ENCODE measurements at places on chromosomes 3 and 15.

DNA sequence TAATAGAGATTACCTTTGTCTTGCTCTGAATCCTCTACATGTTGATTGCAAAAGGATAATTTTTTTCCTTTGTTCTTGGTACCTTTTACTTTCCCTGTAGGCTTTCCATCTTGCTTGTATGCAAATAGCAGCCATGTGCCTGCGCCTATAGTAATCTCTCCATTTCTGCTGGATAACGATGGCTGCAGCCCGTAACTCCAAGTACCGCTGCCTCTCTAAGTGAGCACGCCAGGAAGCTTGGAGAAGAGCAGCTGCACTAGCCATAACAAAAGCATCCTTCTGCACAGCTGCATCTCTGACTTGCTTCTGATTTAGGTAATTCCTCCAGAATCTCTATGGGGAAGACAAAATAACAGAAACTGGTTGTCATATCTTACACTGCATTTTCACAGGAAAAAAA lies 89.3 kb downstream of the NR2E3 start:
- no peak for DNase-seq

GRCh38 chr3:50165910-50166538 lies 10.9 kb downstream of the SEMA3F start:
- peak; percentile 54 for DNase-seq

GRCh38 chr15:49265911-49266310 lies 95.9 kb downstream of the GALK2 start:
- DNase-seq, result no peak

- DNase-seq, result no peak
Observed at GRCh38 chr3:70064194-70064779, 64.8 kb downstream of the SAMMSON start.

DNA sequence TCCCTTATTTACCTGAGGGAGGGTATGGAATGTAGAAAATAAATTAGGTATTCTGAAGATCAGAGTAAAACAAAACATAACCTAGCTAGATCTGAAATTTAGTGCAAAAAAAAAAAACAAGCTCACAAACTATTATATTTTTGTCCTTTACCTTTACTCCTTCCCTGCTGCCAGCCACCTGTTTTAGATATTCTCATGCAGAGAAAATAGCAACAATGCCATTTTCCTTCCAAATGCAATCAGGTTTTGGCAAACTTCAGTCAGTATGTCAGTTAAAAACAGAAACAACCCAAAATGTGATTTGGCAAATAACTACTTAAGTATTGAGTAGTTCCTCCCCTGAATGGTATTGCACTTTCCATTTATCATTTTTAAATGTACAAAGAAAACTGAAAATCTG lies 35.8 kb downstream of the PEAK1 start:
- DNase-seq, result no peak

DNA sequence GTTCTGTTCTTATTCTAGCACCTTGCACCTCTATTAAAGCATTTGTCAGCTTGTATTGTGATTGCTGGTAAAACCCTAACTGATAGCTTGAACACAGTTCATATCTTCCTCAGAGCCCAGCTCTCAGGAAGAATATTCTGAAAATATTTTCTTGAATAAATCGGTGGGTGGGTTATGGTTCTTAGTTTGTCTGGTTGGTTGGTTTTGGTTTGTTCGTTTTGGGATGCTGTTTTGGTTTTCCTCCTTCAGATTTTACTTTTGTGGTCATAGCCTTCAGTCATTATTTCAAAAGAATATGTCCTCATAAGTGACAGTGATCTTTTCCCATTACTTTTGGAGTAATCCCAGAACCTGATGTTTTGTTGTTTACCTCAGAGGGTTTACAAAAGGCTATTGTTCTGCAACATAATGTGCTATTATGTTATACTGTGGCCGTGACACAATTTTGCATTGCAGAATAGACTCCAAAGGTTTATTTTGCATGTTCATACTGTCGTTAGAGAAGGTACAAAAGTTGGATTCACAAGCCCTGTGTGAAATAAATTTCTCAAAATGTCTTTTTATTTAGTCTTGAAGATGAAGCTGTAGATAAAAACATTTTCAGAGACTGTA lies 2.7 kb upstream of the TMEM87A start:
- no peak for DNase-seq

DNA sequence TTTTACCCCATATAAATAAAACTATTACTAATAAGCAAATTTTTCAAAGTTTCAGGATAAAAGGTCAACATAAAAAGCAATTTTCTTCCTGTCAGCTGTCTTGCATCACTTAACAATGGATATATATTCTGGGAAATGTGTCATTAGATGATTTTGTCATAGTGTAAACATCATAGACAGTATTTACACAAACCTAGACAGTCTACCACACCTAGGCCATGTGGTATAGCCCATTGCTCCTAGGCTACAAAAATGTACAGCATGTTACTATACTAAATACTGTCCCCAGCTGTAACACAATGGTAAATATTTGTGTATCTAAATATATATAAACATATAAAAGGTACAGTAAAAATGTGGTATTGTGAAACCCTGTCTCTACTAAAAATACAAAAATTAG lies 156.7 kb downstream of the ANO10 start:
- DNase-seq, result no peak

DNA sequence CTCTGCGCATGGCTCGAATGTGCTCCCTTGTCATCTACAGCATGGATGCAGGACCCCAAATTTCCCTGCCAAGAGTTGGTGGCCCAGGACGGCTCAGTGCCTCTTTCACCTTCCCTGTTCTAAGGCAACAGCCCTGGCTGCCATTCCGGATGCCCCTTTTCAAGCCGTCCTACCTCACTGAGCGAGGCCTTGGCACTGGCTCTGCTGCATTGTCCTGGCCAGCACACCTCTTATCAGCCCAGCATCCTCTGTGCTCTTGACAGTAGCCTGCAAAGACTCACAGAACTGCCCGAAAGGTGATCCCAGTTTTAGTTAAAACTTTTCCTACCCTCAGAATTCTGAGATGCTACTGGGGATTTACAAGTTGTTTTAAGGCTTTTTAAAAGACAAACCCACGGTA lies 122.0 kb downstream of the MECOM start:
- peak; percentile 47 for DNase-seq

DNA sequence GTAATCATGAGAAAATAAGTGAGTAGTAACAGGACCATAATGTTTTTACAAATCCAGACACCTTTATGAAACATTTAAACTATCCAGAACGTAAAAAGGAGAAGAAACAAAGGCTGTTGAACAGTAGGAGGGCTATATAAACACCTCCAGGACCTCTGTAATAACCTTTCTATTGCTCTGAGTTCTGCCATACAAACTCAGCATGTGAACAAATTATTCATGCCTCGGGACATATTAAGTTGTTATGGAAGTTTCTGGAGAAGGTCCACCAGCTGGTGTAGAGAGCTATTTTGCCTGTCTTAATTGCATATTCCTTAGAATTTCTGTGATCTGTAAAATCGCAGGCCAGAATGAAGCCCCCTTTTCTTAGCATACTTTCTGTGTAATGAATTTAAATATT lies 256.3 kb downstream of the UBE2E2 start:
- DNase-seq, result no peak

GRCh38 chr15:63362196-63362595 lies 19.4 kb downstream of the CA12 start:
- peak; percentile 67 for DNase-seq

GRCh38 chr15:68256675-68257450 lies 20.7 kb upstream of the FEM1B start:
- peak; percentile 95 for DNase-seq

GRCh38 chr3:45355351-45355750 lies 33.0 kb upstream of the LARS2 start:
- DNase-seq, result no peak

DNA sequence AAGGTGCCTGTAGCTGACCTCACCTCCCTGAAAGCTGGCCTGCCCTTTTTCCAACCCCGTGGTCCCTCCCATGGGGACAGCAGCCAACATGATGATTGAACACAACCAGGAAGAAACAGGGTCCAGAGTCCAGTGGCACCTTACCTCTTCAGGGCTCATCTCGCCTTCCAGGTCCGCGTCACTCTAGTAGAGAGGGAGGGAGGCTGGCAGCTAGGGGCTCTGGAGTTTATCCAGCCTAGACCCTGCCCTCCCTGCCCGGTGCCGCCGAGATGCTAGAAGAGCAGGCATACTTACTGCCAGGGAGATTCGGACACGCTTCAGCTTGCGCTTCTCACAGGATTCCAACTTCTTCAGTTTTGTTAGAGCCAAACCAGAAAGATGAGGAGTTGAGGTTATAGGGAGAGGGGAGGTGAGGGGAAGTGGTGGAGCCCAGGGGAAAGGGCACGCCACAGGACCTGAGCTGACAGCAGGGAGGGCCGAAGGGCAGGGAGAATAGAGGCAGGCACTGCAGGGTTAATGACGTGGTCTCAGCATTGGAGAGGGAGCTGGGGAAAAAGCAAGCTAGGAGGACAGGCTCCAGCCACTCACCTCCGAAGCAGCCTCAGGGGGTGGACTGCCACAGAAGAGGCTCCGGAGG lies 9.1 kb downstream of the CLCN2 start:
- DNase-seq, result no peak

DNA sequence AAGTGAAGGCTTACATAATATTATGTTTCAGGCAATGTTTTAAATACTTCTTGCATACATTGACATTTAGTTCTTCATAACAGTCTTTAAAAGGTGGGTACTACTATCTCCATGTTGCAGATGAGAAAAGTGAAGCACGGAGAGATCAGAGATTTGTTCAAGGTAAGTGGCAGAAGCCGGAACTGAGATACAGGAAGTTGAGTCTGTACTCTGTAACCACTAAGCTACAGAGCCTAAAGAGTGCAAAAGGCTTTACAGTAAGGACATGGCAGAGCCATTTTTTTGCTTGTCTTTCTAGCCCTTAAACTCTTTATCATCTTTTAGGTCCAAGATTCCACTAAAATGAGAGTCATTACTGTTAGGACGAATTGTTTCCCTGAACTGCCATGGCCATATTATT lies 186.5 kb upstream of the PEX5L start:
- DNase-seq, result no peak

DNA sequence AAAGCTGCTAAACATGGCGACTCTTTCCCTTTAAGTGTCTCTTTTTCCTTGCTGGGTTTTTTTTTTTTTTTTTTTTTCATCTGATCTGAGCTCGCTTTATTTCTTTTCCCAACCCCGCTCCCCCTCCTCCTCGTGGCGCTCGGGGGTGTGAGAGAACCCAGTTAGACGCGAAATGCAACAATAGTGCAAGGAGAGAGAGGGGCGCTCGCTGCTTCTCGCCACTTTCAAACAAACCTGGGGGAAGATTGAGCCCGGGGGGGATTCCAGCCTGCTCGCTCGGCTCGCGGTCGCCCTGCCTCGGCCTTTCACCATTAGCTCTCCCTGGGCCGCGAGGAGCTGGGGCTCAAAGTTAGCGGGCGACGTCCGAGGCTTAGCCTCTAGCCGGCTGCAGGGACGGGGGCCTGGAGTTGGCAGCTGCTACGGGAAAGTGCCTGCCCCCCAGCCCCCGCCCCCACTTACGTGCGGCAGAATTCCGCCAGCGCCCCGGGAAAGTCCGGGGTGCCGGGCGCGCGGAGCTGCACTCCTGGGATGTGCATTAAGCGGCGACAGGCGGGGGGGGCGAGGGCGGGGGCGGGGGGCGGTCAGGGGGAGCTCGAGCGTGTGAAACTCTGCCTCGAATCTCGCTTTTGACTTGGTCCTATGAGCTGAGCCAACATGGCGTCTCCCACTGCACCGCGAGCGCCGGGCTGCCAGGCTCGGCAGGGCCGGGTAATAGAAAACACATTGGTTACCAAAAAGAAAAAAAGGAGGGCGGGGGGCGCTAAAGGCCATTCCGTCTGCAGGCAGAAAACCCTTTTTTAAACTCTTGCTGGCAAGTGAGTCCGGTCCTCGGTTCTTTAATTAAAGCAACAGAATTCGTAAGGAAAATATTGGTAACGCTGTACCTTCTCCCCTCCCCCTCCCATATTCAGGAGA lies 10.4 kb downstream of the NR2F2 start:
- DNase-seq, result peak; percentile 62

- no peak for DNase-seq
Observed at GRCh38 chr15:87843312-87843711, 413.2 kb downstream of the NTRK3 start.

GRCh38 chr3:195039180-195039843 lies 231.6 kb downstream of the XXYLT1 start:
- no peak for DNase-seq

- DNase-seq, result no peak
Observed at GRCh38 chr3:53545310-53545995, 51.0 kb downstream of the CACNA1D start.
